ENCODE measurements at places on chromosomes 7 and 10.

DNA sequence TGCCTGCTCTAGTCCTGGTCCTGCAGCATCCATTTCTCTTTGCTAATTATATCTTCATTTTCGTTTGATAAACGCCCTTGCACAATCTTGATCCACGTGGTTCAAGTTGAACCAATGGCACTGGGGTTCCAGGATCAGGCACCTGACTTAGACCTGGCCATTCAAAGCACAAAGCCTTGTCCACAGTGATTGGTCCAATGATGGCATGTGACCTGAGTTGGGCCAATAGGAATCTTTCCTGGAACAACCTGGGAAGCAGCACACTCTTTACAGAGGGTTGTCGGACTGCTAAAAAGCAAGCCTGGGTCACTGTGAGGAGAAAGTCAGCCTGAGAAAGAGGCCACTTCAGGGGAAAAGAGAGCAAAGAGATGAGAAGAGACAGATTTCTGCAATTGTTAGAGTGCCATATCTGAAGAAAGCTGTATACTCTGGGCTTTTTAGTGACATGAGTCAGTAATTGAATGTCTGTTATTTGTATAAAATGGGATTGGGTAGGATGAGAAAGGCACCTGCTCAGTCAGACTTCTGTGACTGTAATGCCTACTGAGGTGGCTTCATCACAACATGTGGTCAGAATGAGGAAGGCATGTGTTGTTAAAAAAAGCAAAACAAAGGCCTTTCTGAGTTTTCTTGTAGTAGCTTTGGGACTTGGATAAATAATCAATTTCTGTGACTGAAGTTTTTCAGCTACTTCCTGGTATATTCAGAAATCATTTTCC lies 4.4 kb upstream of the STEAP4 start:
- DNase-seq, result no peak

DNA sequence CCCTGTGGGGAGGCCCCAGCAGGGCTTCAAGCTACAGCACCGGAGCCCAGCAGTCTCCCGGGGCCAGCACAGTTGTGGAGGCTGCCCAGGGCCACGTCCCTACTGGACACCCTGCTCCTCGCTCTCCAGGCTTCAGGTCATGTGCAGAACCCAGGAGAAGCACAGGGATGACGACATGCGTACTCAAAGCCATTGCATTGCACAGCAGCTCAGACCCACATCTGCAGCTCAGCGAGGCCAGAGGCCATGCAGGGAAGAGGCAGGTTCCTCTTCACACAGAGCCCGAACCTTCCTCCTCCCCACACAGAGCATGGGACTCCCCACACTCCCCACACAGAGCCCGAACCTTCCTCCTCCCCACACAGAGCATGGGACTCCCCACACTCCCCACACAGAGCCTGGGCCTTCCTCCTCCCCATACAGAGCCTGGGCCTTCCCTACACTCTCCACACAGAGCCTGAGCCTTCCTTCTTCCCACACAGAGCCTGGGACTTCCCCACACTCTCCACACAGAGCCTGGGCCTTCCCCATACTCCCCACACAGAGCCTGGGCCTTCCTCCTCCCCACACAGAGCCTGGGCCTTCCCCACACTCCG lies 12.3 kb downstream of the CFAP46 start:
- DNase-seq, result peak; percentile 11

- DNase-seq, result peak; percentile 81
Measured at GRCh38 chr10:91672021-91672608, 39.2 kb upstream of the PPP1R3C start.

DNA sequence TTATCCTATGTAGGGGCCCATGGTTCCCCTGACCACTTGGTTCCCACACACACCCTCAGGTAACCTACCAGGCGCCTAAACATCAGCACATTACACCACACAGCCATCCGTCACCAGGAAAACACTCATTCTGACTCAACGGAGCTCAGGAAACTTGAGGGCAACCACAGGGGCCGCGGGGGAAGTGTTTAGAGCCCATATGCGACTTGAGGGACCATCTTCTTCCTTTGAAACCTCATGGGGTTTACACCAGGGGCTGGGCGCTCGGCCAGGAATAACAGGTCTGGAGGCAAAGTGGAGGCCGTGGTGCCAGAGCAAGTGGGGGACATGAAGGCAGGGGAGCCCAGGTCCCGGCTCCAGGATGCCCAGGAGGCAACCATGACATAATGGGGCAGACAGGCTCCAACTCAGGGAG lies 1.5 kb downstream of the STX1A start:
- DNase-seq, result peak; percentile 81

- DNase-seq, result no peak
Measured at GRCh38 chr7:1301882-1302251, 69.2 kb downstream of the UNCX start.

GRCh38 chr10:86401588-86402282 lies 35.1 kb upstream of the GRID1 start:
- DNase-seq, result no peak

GRCh38 chr7:42315631-42316030 lies 78.6 kb upstream of the GLI3 start:
- DNase-seq, result peak; percentile 34

DNA sequence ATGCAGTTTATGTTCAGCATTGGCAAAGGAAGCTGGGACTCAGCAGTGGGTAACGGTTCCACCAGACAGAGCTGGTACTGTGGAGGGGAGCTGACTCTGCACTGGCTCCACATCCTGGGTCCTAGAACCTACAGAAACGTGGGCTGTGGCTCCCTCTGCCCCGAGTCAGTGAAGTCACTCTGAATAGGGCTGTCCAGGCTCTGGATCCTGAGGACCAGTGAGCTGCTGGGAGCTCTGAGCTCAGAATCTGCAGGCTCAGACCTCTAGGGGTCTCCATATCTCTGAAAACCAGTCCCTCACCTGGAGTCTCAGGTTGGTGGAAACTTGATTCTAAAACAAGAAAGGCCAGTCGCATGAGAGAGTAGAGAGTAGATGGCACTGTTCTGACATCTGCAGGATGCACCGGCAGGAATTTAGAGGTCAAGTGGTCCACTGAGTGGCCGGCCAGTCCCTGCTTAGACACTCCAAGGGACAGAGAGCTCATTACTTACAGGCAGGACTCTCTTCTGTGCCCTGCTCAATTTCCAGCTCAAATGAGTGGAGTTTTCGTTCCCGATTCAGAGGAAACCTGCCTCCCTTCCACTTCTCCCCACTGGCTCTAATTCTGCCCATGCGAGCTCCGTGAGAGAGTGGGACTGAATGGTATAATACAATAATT lies 18.6 kb downstream of the NPFFR1 start:
- DNase-seq, result peak; percentile 24

- DNase-seq, result peak; percentile 78
Measured at GRCh38 chr7:90560730-90561129, 35.4 kb upstream of the CDK14 start.

DNA sequence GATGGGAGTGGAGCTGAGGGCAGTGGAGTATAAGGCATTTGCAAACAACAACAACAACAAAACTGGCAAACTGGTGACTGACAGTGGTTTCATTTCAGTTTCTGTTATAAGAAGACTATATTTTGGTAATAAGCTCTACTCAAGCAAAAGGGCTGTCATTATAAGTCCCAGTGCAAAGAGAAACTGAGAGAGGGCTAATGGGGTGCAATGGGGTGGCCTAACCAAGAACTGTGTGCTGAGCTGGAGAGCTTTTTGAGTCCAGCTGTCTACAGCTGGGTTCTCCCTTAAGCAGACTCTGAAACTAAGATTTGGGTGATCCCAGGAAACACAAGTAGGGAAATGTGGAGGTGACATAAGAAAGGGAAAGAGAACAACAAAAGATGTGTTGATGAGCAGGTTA lies 439.3 kb downstream of the ADRA2A start:
- DNase-seq, result no peak

DNA sequence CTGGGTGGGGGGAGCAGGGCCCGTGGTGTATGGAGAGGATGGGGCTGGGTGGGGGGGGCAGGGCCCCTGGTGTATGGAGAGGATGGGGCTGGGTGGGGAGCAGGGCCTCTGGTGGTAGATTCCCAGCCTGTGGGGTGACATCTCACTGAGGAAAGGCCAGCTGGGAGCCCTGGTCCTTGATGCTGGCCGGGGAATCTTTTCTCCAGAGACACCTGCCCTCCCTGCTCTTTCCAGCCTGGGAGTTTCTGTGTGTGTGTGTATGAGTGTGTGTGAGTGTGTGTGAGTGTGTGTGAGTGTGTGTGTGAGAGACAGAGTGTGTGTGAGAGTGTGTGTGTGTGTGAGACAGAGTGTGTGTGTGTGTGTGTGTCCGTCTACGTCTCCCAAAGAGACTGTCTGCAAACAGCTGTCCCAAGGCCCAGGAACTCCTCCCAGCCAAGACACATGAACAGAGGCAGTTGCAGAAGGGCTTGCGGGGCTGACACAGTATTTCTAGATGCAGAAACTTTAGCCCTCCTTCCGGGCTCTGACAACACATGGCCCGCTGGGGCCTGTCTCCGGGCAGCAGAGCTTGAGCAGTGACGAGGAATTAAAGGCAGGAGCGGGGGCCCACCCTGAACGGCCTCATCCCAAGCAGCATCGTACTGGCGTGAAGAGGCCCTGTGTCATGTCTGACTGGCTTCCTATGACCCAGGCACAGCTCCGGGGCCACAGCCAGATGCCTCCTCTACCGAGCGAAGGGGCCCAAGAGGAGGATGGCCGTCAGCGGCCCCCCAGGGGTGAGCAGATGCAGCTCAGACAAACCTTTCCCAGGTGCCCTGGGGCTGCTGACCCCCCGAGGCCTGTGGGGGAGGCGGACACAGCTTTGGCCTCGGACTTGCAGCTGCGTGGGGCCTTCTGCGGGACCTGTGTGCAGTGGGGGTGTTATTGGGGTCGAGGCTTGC lies 24.3 kb downstream of the FAM20C start:
- no peak for DNase-seq
